ENCODE measurements at places on chromosomes 13 and 19.

- no peak for DNase-seq
These were observed 33.1 kb downstream of the POLR1D start for GRCh38 chr13:27654816-27655215.

GRCh38 chr19:4991538-4991937 is 22.6 kb downstream of the KDM4B start:
- DNase-seq: no peak

- no peak for DNase-seq
These were observed 152.8 kb downstream of the SOX1 start for GRCh38 chr13:112219740-112220139.

DNA sequence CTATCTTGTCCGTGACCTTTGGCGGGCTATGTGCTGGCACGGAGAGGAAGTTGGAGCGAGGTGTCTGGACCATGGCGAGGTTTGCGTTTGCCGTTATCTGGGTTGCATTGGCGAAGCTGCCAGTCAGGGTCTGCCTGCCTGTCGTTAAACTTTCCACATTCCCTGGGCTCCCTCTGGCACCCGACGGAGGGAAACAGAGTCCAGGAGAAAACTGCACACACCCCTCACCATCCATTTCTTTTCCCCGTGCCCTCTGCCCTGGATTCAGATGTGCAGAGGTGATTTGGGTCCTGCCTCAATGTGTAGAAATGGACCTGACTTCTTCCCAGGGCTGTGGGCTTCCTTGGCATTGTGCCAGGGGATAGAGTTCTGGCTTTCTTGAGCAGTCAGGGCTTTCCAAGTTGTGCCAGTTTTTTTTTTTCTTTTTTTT is 142.4 kb downstream of the URI1 start:
- no peak for DNase-seq

DNA sequence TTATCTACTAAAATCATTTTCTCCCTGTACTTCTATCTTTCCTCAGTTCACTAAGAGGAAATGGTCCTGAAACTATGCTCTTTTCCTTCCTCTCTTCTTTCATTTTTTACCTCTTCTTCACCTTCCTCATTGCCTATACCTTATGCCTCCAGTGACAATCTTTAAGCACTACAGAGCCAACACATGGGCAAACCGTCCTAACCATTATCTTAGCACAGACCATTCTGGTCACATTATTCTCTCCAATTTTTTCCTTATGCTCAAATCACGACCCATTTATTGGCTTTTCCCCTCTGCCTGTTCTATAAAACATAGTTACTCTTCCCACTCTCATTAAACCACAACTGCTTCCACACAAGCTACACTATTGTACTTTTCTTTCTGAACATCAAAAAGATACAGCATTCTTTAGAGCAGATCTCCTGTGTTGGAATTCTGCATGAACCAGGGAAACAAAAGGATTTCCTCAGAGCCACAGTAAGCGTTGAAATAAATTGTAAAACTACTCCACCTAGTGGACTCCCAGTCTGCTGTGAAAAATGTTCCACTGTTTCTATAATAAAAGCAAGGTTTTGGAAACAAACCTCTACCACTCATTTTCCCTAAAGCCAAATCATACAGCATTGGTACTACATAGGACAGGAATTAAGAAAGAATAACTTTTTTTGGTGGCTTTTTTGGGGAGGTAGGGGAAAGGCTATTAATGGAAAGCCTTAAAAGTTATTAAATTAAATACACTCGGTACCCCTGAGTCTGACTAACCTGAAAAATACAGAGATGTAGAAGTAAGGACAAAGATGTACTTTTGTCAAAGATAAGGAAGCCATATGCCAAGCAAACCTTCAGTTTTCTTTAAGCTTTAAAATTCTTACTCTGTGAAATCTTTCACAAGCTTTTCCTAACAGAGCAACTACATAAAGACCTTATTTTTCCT is 19.5 kb downstream of the NUFIP1 start:
- no peak for DNase-seq

GRCh38 chr19:41893899-41894298 is 10.9 kb downstream of the ARHGEF1 start:
- DNase-seq: no peak

GRCh38 chr19:6473647-6474046 is 7.9 kb downstream of the DENND1C start:
- DNase-seq: no peak

DNA sequence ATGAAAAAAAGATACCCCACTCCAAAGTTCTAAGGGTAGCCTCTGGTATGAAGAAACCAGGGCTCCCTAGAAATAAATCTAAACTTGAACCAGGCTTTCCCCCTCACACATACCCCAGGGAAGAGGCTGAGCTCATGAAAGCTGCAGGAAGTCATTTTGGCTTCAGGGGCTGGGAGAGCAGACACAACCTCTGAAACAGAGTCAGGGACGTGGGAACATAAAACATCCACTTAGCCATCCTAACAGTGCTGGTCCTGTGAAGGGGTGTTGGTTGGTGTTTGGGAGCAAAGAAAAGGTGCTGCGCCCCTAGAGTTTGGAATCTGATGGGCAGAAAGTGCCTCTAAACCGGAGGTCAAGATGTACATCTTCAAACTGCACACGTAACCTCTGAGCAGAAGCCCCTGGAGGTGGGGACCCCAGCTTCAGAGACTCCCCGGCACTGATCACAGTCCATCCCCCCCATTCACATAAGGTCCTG is 15.8 kb downstream of the RAB3D start:
- no peak for DNase-seq

DNA sequence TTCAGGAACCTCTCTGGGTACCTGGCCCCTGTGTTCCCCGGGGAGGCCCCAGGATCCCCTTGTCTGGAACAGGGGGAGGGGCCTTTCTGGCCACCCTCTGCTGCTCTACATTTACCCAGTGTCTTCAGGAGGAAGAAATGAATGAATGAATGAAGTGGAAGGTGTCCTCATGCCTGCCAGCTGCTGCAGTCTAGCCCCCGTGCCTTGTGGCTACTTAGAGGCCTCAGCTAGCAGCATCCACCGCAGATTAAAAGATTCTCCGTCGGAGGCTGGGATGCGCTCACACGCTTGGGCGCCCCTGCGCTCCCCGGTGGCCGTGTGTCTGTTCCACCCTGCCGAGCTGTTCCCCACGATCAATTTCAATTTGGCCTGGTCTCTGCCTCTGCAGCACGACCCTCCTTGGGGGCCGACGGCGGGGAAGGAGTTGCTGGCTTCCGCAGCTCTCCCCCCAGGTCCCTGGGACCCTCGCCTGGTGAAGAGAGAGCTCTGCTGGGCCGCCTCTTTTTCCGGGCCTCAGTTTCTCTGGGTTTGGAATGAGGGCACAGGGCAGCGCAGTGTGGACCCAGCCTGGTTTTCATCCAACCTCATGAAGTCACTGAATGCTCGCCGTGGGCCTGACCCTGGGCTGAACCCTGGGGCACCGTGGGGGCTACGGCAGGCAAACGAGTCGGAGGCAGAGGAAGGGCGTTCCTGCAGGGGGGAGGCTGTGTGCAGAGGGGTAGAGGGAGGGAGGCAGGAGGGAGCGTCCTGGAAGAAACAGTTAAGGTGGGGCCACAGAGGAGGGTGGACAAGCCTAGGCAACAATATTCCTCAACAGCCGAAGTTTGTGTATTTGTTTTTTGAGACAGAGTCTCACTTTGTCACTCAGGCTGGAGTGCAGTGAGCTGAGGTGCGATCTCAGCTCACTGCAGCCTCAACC is 28.3 kb downstream of the EFNA2 start:
- DNase-seq: no peak

DNA sequence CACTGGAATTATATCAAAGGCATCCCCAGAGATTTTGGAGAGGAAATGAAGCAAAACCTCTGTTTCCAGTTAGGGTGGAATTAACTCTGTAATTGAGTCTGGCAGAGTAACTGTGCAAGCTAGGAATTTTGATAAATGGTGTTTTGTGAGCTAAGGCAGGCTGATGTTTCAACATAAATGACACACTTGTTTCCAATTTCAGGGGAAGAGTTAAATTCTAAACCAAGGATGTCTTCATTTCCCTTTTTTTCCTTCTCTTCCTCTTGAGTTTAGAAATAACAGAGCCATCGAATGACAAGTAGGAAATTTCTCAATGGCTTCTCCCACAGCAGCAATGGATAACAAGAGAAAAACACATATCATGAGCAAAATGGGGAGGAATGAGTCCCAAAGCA is 131.2 kb downstream of the IRS2 start:
- peak; percentile 69 for DNase-seq

DNA sequence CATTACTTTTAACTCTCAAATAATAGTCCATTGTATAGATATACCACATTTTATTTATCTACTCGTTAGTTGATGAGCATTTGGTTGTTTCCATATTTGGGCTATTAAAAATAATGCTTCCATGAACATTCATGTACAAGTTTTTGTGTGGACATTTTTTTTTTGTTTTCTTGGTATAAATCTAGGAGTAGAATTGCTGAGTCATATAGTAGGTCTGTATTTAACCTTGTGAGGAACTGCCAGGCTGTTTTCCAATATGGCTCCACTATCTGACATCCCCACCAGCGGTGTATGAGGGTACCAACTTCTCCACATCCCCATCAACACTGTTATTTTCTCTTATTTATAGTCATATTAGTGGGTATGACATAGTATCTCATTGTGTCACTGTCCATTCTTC is 143.1 kb downstream of the RAP2A start:
- no peak for DNase-seq

DNA sequence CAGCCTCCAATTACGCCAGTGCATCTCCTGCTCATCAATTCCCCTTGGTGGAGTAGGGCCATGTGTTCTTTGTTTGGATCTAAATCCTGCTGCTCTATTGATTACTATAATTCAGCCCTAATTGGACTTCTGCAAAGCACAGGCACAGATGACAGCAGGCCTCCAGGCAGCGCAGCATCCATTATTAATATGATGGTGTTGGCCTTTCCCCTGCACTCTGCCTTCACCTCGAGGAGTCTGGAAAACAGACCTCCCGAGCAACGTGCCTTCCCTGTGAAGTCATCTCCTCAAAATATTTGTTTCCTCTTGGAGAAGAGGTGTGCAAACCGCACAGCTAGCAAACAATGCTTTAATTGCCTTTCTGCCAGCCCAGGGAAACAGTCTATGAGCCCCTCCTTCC is 92.5 kb downstream of the UQCRFS1 start:
- DNase-seq: no peak

DNA sequence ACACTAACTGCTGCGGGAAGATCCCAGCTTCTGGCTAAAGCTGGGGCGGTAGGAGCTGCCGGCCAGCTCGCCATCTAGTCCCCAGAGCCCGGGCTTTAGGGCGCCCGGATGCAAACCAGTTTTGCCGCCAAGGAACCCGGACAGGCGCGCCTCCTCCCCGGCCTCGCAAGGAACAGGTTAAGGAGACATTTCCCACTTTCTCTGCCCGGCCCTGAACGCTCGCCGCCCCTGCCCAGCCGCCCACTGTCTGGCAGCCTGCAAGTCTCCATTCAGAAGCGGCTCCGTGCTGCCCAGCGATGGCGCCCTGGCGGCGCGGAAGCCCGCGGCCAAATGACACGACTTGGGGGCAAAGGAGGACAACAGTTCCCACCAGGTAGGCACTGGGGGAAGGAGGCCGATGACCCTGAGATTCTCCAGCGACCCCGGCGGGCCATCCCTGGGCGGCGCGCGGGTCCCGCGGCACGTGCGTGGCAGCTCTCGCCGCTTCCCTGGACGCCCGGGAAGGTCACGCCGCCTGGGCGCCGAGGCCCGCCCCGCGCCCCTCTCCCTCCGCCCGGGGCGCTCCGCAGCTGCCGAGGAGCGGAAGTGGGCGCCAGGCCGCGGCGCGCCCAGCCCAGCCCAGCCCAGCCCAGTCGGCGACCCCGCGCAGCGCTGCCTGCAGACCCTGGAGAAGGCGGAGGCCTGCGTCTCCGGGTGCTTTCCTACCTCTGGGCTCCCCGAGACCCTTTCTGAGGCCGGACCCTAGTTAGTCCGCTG is 42.2 kb upstream of the HNRNPA1L2 start:
- DNase-seq: no peak

DNA sequence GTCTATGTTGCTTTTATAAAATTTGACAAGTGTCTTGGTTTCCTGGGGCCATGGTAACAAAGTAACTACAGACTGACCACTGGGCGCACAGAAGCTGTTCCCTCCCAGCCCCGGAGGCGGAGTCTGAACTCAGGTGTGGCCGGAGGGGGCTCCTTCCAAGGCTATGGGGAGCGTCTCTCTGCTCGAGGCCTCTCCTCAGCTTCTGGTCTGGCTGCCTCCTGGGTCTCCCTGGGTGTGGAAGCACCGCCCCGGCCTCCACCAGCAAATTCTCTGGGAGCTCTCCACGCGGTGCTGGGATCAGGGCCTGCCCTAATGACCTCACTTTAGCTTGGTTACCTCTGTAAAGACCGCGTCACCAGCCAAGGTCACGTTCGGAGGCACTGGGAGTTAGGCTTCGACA is 45.7 kb upstream of the F7 start:
- no peak for DNase-seq

DNA sequence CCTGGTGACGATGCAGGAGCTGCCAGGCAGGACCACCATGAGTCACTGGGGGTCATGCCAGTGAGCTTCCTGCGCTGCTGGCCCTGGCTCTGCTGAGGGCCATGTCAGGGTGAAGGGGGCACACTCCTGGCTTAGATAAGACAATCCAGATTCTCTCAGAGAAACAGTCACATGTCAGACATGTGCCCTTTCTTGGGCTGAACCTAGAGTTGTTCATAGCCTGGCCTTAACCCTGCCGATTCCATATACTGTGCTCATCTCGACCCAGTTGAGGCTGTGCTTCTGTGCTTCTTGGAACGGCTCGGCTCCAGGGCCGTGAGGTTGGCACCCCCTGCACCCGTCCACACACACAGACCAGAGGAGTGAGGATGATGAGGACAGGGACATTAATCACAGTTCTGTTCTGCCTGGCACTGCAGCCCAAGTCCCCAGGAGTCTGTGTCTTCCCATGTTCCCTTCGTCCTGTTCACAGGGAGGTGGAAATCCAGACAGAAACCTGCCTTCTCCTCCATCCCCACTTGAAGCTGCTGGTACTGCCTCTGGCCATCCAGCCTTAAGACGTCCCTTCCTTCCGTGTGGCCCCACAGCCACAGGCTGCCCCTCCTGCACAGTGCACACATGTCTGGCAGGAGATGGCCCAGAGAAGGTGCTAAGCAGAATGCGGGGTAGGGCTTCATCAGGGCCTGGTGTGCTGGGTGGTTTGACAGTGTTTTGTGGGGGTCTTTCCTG is 50.0 kb downstream of the LYL1 start:
- no peak for DNase-seq

GRCh38 chr19:19563348-19563848 is 25.3 kb downstream of the CILP2 start:
- no peak for DNase-seq

DNA sequence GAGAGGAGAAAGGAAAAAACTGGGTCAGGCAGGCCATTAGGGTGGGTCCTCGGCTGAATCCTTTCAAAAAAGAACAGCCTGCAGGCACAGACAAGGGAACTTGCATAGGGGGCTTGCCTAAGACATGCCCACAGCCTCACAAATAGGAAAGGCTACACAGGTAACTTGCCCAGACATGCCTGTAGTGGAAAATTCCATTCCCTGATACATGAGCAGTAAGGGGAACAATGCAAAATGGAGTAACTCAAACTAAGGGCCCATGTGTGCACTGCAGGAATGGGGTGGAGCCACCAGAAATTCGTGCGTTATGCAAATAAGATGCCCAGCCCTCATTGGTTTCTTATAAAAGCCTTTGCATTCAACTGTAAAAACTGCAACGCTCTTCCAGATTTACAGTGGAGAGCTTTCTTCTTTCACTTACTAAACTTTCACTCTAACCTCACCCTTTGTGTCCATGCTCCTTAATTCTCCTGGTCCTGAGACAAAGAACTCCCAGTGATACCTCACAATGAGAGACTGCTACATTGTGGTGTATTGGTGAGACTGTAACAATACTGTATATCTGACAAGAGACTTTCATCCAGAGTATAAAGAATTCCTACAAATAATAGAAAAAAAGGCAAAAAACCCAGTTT is 59.5 kb upstream of the SLITRK1 start:
- no peak for DNase-seq

- no peak for DNase-seq
These were observed 13.1 kb upstream of the LAMP1 start for GRCh38 chr13:113283904-113284303.
